T-helper 22 cell (primary cell): ENCODE measurements at places on chromosomes 2 and 18.
A peak's percentile ranks its signal among the peaks of the same experiment; 100 is the strongest.

GRCh38 chr2:241443486-241444223 is 64.7 kb downstream of the STK25 start:
- peak; percentile 72 for DNase-seq

DNA sequence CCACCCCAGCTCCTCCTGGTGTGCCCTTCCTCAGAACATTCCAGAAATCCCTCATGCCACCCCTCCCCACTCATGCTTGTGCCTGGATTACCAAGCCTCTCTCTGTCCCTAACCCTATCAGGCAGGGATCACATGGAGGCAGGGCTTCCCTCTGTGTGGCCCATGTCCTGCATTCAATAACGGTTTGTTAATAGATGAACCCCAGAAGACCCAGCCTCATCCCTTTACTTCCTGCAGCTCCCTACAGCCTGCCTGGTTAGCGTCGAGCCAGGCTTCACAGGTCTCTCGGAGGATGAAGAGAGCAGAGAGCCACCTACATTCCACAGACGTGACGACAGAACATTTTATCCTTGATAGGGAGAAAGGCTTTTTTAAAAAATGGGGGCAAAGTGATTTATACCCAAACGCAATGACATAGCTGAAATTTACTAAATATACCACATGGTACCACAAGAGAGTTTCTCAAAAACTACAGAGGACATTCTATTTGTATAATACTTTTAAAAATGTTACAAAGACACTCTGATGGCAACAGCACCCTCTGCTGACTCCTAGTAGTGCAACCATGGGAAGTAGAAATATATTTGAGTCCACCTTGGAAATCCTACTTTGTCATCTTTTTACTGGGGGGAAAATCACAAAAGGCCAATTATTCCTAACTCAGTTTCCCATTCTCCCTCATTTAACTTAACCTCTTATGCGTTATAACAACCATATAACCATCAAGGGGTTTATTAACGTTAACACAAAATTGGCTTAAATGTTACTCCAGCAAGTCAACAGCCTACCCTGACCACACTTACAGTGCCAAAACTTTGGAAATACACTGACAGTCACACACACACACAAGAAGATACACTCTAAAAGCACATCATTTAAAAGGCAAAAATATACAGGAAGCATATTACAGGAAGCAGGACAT is 30.7 kb downstream of the FBXO15 start:
- no peak for DNase-seq

DNA sequence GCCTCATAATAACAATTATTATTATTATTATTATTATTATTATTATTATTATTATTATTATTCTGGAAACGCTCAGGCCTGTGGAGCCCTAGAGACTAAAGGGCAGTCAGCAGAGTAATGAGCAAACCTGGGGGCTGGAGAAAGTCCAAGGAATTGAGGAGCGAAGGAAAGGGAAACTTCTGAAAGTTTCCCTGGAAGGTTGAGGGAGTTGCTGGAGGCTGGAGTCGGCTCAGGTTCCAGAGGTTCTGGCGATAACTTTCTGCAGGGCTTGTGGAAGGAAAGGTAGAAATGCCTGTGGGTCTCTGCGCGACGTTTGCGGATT is 9.2 kb downstream of the POU3F3 start:
- no peak for DNase-seq

DNA sequence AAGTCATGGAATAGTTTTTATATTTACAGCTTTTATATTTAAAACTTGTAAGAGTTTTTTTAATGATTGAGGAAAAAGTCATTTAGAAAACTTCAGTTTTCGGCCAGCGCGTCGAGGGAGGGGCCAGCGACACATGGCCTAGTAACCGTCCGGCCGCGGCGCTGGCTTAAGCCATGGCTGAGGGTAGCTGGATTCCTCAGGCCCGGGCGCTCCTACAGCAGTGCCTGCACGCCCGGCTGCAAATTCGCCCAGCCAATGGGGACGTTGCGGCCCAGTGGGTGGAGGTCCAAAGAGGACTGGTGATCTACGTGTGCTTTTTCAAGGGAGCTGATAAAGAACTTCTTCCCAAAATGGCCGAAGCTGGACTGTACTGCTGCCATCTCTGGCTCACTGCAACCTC is 4.9 kb upstream of the KLHL41 start:
- DNase-seq: no peak

GRCh38 chr2:14565666-14566065 is 66.9 kb upstream of the LRATD1 start:
- no peak for DNase-seq
